ENCODE measurements at places on chromosomes 13 and 19. TPM values are rescaled to one million over a fixed set of nuclear protein-coding genes. Genes with fewer than 3 reads are reported as not detected.

The CAPN12 gene
- 1.3 TPM for total RNA-seq

The TNNT1 gene
- total RNA-seq = not detected

The KLK15 gene
- not detected for total RNA-seq

The CYP2S1 gene
- 2.2 TPM for total RNA-seq

Data from mesenteric fat pad (tissue), 1 donor.